HCT116 (cell line): ENCODE measurements at places on chromosomes 7 and 10.
A peak's percentile ranks its signal among the peaks of the same experiment; 100 is the strongest.

- DNase-seq = no peak
Observed at GRCh38 chr10:76977046-76977445, 660.6 kb downstream of the KCNMA1 start.

DNA sequence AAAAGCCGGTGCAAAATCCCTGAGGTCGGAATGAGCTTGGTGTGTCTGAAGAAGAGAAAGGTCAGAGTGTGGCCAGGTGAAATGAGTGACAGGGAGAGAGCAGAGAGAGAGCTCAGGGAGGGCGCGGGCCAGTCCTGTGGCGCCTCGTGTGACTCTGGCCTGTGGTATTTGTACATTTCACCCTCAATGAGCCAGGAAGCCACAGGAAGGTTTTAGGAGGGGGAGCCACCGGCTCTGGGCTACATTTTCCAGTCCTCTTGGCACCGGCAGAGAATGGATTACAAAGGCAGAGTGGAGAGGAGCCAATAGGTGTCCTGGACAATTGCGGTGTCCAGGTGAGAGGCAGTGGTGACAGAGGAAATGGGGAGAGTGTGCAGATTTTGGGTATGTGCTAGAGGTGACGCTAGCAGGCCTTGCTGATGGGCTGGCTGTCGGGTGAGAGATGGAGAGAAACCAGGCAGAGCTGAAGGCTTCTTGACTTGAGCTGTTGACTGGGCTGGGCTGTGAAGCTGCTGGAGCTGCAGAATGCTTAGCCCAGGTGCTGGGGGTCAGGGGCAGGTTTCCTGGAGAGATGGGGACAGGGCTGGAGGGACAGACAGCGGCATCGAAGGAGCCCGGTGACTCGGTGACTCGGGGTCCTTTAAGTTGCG, 38.1 kb downstream of the COL13A1 start:
- no peak for DNase-seq

GRCh38 chr10:32684291-32684690, 238.4 kb downstream of the CCDC7 start:
- DNase-seq = no peak

- no peak for DNase-seq
Observed at GRCh38 chr7:29878081-29878688, 71.9 kb downstream of the WIPF3 start.

GRCh38 chr10:97025613-97026242, 160.0 kb downstream of the SLIT1 start:
- peak; percentile 47 for DNase-seq

DNA sequence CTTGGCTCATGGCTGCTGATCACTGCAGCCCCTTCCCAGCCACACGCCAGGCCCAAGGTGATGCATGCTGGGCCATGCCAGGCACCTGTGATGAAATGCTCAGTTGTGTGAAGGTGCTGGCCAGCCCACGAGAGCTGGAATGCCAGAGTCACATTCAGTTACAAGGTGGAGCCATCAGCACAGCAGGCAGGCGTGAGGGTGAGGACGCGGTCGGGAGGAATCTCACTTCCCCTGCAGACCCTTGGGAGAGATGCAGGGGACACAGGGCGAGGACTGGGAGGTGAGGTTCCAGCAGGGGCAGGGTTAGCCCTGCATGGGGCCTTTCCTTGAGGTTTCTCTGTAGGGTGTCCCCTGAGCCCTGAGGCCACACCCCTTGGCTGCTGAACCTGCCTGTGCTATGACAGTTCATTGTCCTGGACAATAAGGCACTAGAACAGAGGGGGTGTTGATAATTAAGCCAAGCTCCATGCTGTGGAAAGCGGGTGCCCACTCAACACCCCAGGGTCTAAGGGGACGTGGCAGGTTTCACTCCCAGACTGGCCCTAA, 82.4 kb downstream of the ADARB2 start:
- DNase-seq = no peak

DNA sequence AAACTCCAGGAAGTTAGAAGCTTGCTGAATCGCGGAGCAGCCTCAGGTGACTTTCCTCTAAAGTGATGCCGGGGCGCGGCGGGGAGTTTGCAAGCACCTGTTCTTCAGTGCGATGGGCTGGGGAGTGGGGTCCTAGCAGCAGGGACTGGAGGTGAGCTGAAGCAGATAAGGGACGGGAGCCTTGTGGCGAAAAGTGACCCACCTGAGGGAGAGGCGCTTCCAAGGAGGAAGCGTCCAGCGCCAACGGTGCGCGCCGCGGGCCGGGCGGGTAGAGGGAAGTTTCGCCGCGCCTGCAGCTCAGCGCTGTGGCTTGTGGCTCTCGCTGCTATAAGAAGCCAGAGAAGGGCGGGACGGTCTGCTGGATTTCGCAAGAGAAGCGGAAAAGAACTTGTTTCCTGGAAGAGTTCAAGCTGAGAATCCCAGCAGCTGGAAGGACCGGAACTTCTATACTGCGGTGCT, at the start of gene STEAP4:
STEAP4 (minus strand) TSS at position 305 of the 459 bp plus-strand sequence. CDS start 22,625 bp downstream, outside the sequence.
- DNase-seq = peak; percentile 19

- DNase-seq = no peak
Observed at GRCh38 chr10:34613491-34613890, 201.6 kb downstream of the PARD3 start.

- no peak for DNase-seq
Observed at GRCh38 chr10:7070950-7071349, 339.9 kb downstream of the SFMBT2 start.

GRCh38 chr10:64148607-64149006, 627.4 kb downstream of the REEP3 start:
- no peak for DNase-seq

DNA sequence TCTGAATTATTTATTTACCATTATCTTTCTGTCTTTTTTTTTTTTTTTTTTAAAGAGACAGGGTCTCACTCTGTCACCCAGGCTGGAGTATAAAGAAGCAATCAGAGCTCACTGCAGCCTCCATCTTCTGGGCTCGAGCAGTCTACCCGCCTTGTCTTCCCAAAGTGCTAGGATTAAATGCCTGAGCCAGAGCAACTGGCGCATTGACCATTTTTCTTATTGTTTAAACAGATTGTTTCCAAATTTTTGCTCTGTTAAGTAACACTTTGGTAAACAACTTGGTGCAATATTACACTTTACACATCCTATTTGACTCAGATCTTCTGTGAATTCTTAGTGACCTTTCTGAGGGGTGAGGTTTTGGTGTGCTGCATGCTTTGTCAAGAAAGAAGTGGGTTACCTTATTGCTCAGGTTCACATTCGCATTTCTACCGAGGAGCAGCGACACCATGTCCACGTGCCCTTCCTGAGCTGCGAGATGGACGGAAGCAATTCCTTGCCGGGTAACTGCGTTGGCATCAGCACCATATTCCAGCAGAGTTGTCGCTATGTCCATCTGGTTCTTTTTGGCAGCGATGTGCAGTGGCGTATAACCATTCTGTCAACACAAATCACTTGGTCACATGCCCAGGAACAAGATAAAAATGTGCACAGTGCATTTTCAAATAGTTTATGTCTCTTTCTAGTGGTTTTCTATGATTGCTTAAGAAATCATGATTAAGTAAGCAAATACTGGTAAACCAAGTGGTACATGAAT, 203.2 kb downstream of the ANK3 start:
- no peak for DNase-seq

- DNase-seq = no peak
Observed at GRCh38 chr7:152128741-152129461, 103.4 kb downstream of the GALNT11 start.

DNA sequence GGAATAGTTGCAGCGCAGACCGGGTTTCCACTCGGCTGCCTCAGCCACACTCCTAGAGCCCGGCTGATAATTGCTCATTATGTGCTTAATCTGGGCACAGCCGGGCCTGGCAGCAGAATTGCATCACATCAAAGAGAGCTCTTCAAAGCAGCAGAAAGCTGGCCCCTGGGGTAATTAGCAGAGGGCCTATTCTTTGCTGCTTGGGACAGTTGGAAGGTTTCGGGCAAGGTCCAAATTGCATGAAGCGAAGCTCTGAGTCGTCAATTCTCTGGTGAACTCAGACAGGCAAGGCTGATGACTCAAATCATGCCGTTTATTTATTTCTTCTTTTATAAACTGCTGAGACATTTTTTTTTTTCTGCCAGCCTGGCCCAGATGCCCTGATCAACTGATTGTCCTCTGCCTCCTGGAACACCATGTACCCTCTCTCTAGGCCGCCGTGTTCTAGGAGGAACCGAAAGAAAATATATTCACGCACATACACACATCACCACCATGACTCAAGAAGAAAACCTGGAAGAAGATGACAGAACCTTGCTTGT, 242.2 kb downstream of the RAB11FIP2 start:
- no peak for DNase-seq

- DNase-seq = no peak
Observed at GRCh38 chr7:144416341-144416740, 12.8 kb upstream of the NOBOX start.

- DNase-seq = no peak
Observed at GRCh38 chr7:70356085-70356786, 758.0 kb downstream of the AUTS2 start.

- DNase-seq = no peak
Observed at GRCh38 chr10:123563994-123564393, 102.2 kb upstream of the GPR26 start.

DNA sequence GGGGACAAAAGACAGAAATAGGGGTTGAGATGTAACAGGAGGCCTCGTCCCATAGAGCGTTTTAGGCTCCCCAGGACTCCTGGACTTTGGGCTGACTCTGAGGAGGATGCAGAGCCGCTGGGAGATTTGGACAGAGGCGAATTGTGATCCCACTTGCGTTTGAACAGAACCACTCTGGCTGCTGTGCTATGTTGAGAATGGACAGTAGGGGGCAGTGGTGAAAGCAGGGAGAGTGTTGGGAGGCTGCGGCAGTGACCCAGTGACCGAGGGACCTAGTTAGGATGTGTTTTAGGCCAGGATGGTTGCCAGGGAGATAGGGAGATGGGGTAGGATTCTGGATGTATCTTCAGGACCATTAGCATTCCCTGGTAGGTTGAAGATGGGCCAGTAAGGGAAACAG, 271.6 kb downstream of the CCDC3 start:
- no peak for DNase-seq

- no peak for DNase-seq
Observed at GRCh38 chr7:18198868-18199267, 171.2 kb upstream of the PRPS1L1 start.

GRCh38 chr10:46002916-46003693, 27.3 kb downstream of the NCOA4 start:
- no peak for DNase-seq

DNA sequence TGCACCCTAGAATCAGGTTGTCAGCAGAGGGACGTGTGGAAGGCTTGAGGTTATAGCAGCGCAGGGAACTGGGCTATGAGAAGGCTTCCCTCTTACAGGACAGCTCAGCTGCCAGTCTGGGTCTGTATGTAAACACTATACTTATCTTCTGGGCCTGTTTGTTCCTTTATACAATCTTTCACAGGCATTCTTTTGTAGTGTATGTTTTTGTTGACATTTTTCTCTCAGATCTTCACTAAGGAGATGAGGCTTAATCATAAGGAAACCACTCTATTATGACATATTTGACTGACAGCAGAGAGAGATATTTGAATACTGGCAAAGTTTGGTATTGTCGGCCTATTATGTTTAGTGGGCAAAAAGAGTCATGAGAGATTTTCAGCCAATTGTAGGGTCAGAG, 929 bp downstream of the GBF1 start:
- no peak for DNase-seq

DNA sequence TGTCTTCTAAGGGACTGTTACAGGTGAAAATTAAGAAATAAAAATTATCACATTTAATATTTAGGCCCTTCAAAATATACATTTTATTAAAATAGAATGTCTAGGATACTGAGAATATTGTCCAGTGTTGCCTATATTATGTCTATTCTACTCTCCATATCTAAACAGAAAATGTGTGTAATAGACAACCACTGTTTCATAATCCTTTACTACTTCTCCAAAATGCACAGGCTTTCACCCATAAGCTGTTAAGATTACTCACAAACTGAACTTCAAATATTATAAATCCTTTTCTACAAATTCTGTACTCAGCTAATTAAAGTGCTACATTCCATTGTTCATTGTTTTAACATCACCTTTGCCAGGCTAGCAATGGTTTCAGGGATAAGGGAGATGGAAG, 56.7 kb upstream of the TFEC start:
- no peak for DNase-seq

GRCh38 chr7:20786779-20787659, at the start of gene SP8:
TSS of gene SP8 (minus strand) at chr7:20786886. CDS start at chr7:20786798, 88 bp downstream.
- no peak for DNase-seq

- no peak for DNase-seq
Observed at GRCh38 chr7:129202058-129202777, 13.8 kb downstream of the SMO start.

DNA sequence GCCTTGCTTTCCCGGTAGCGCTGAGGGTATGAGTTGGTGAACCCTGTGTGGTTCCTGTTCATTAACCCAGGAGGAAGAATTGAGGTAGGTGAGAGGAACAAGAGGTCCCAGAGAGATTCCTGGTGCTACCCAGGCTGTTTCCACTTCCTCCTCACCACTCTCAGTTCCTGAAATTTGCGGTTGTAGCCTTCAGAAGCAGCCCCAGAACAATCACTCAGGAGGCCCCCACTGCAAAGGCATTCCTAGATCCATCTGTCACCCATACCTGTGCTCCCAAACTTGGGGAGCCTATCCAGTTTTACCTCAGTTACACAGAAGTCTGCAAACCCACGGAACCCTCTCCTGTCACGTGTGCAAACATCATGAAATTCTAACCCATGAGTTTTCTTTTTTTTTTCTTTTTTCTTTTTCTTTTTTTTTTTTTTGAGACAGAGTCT, 9.0 kb upstream of the PIP4K2A start:
- DNase-seq = no peak

GRCh38 chr7:138276891-138277290, 183.2 kb upstream of the TRIM24 start:
- no peak for DNase-seq

DNA sequence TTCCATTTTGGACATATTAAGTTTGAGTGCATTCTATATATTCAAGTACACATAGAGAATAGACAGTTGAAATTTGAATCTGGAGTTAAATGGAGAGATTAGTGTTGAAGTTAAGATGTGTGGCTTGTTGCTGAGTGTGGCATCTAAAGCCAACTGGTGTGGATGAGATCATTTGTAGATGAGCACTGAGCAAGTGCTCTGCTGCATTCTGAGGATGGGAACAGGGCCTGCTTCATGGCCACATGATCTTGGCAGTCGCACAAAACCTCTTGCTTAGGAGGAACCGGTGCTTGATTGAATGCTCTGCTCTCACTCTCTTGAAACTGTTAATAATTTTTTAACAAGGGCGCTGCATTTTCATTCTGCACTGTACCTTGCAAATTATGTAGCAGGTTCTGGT, 62.0 kb downstream of the EPDR1 start:
- DNase-seq = no peak

DNA sequence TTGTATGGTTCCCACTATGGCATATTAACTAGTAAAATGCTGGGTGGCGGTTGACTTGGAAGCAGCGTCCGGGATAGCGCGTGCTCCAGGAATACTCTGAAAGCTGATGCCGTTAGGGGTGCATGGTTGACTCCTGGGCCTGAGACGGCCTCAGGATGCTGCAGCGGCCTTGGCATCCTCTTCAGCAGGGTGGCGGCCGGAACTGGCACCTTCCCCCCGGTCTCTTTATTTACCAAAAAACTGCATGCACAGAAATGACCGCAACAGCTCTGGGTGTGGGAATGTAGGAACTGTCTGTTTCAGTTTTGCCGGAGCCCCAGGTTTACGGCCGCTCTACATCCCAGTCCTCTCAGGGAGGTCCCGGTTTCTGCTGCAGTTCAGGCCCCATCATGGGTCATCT, 28.8 kb downstream of the PFKP start:
- no peak for DNase-seq

- DNase-seq = no peak
Observed at GRCh38 chr7:91566402-91566732, 302.1 kb downstream of the FZD1 start.

- no peak for DNase-seq
Observed at GRCh38 chr7:126957443-126957842, 295.3 kb downstream of the GRM8 start.

- no peak for DNase-seq
Observed at GRCh38 chr10:99629625-99629978, 9.4 kb upstream of the SLC25A28 start.
